Esophagus squamous epithelium (tissue), 5 donors: ENCODE measurements at places on chromosomes 3 and 15. TPM values are rescaled to one million over a fixed set of nuclear protein-coding genes. Genes with fewer than 3 reads are reported as not detected.

NR2F2 gene
- total RNA-seq, result 3.7 TPM

GRCh38 chr3:138842483-138843188 is 7.9 kb upstream of the PIK3CB start:
- DNase-seq, result no peak

ARHGEF3 gene
- 26.3 TPM for total RNA-seq

GRCh38 chr15:67079361-67079760 is 14.0 kb downstream of the SMAD3 start:
- DNase-seq, result no peak

GRCh38 chr3:61192222-61192621 is 59.0 kb downstream of the FHIT start:
- DNase-seq, result no peak
